ENCODE measurements at places on chromosomes 1 and 21. TPM values are rescaled to one million over a fixed set of nuclear protein-coding genes. Genes with fewer than 3 reads are reported as not detected.

CTSS gene
- total RNA-seq: 34.9 TPM

IVL gene
- total RNA-seq: not detected

GRCh38 chr1:151693057-151693651 is 23.4 kb downstream of the CELF3 start:
- DNase-seq: no peak

- DNase-seq: no peak
Observed at GRCh38 chr1:154867064-154867825, 2.8 kb downstream of the KCNN3 start.

DNA sequence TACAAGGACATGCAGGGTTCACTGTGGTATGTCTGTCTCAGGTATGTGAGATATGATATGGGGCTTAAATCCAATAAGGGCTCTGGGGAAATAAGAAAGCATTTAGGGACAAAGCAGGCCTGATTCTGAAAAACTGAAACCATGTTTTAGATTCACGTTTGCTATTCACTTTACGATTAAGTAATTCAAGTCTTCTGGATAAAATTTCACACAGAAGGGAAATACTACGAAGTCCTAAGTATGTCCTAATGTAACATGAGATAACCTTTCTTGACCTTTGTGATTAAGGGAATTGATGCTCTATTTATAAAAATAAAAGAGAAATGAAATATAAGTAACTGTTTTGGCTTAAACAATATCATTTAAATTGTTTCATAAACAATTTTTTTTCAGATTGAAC is 55.4 kb downstream of the HNRNPR start:
- no peak for DNase-seq

- no peak for DNase-seq
Observed at GRCh38 chr1:176998183-176998795, 166.2 kb downstream of the ASTN1 start.

GRCh38 chr1:204337583-204337982 is 22.1 kb downstream of the PLEKHA6 start:
- no peak for DNase-seq

DNA sequence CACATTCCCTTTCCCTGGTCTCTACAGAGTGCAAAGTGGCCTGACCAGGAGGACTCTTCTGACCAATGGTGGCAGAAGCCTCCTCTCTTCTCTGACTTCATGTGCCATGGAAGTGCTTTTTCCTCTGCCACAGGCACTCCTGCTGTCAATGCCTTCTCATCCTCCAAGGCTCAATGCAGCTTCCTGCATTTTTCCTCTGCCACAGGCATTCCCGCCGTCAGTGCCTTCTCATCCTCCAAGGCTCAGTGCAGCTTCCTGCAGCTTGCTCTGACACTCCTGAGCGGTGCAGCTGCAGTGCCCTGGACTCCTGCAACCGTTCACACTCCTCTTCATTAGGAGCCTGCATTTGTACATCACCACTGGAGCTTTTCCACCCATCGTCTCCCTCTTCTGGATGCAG is 4.7 kb upstream of the ADARB1 start:
- no peak for DNase-seq

GRCh38 chr1:204154568-204155255 is 2.9 kb upstream of the ETNK2 start:
- DNase-seq: no peak

- no peak for DNase-seq
Observed at GRCh38 chr1:223223091-223223995, 80.3 kb upstream of the TLR5 start.

All from Right ventricle myocardium superior (tissue), 1 donor.